ENCODE measurements at places on chromosomes 16 and 17.

DNA sequence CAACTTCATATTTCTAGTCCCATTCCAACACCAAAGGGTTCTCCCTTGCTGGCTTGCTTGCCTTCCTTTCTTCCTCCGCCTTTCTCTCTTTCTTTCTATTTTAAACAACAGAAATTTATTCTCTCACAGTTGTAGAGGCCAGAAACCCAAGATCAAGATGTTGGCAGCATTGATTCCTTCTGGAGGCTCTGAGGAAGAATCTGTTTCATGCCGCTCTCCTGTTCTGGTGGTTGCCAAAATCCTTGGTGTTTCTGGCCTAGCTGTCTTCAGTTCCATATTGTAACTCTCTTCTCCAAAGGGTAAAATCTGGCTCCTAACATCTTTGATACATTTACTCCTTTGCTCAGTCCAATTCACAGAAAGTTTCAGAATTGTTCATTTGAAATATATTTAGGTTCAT, 3.0 kb upstream of the ANKRD40CL start:
- no peak for DNase-seq

DNA sequence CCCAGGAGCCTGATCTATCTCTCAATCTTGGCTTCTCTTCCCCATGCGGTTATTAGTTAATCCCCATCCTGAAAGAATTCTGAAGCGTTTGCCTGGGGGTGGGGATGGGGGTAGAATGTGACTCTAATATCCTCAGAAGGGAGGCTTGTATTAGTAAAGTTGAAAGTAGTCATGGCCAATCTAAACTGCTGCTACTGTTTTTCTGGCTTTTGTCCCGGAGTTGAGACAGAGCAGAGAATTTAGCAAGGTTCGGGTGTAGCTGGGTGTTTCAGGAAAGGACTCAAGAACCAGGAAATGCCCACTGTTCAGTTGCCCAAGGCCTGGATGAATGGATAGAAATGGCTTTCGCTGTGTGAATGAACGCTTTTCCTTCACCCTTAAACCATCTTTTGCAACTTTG, 17.6 kb upstream of the ITGAM start:
- DNase-seq, result no peak

DNA sequence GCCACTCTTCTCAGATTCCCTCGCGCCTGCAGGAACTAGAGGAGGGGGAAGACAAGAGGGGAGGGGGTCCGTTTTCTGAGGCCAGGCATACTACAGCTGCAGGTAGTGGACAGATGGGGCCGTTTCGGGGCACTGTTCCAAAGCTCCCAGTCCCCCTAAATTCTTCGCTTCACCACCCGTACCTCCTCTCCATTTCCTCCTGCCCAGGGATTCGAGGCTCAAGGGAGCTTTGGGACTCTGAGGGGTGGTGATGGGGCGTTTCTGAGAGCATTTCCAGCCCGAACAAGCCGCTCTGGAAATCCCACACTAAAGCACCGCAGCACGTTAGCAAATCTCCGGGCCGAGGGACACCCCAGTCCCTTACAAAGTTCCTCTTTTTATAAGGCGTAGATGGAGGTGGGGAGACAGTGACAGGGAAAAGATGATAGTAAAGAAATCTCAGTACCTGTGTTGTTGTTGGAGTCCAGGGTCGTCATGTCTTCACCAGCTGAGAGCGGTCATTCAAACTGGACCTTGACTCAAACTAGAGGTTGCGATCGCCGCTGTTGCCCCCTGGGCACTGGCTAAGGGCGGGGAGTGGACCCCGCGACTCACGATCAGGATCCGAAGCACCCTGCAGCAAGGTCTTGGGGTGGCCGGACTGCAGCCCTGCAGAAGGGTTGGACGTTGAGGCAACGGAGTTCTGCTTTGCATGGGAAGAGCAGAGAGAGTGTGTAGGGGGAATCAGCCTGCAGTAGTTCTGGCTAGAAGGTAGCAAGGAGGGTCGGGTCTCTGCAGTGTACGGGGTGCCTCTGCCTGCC, 570 bp downstream of the NR1D1 start:
- no peak for DNase-seq

- no peak for DNase-seq
Measured at GRCh38 chr16:73771196-73772064, 525.2 kb upstream of the PSMD7 start.

GRCh38 chr16:51167170-51167895, 16.3 kb upstream of the SALL1 start:
- no peak for DNase-seq

DNA sequence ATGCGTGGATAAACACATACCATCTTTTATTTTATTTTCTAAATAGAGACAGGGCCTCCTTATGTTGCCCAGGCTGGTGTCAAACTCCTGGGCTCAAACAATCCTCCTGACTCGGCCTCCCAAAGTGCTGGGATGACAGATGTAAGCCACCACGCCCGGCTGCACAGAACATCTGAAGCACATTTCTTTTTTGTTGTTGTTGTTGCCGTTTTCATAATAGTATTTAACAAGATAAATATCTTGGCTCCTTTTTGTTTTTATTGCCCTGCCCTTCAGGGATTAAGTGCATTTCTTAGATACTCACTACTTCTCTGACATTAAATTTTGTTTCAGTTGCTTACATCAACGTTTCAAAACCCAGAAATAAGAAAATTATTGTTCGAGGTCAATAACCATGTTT, 37.4 kb downstream of the ANKRD11 start:
- no peak for DNase-seq

GRCh38 chr16:83516931-83517330, 290.8 kb upstream of the HSBP1 start:
- no peak for DNase-seq

DNA sequence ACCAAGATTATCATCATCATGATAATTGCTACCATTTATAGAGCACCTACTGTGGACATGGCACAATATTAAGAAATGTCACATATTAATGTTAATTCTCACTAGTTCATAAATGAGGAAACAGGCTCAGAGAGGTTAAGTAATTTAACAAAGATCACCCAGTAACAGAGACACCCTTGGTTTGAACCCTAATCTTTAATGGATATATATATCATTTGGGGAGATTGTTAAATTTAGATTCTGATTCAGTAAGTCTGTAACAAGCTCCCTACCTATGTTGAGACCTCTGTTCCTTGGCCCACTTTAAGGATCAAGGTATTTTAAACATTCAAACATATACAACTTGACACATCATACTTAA, 804 bp upstream of the TMEM100 start:
- no peak for DNase-seq

DNA sequence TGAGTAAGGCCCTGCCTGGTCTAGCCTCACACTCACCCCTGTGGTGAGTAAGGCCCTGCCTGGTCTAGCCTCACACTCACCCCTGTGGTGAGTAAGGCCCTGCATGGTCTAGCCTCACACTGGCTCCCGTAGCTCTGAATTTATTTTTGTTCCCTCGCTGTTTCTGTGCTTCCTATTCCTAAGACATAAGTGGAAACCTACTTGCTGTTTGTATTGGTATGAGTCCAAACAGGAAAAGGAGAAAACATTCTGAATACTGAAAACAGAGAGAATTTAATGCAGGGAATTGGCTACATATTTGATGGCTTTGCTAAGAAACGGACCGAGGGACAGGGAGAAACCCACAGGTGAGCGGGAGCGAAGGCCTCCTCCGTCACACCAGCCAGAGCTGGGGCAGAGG, 267.8 kb downstream of the FOXL1 start:
- no peak for DNase-seq

DNA sequence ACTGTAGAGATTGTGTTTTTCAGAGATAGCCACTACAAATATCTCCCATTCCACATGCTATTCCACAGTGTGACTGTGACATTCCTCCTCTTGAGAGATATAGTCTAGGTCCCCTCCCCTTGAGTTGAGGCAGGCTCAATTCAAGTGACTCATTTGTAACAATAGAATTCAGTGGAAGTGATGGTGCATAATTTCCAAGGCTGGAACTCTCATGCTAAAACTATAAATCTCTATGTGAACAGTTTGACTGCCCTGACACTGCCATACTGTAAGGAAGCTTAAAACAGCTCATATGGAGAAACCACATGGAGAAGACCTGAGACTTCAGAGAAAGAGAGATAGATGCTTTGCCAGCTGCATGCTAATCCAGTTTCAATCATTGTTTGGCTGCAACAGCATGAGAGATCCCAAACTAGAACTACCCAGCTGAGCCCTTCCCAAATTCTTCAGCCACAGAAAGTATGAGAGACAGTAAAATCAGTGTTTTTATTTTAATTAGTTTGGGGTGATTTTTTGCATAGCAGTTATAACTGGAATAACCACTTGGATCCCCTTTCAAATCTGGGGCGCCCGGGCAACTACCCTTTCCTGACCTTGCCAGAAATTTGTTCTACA, 19.5 kb upstream of the CSNK2A2 start:
- DNase-seq, result no peak

- DNase-seq, result peak; percentile 40
Measured at GRCh38 chr17:7043497-7044198, at the start of gene SLC16A11. Gene SLC16A11, minus strand, starts transcription at chr17:7044092. Its CDS starts 579 bp downstream, at chr17:7043513.

- no peak for DNase-seq
Measured at GRCh38 chr17:12961655-12962054, 56.2 kb downstream of the ELAC2 start.

GRCh38 chr17:15884731-15885130, 60.2 kb upstream of the ADORA2B start:
- DNase-seq, result no peak

DNA sequence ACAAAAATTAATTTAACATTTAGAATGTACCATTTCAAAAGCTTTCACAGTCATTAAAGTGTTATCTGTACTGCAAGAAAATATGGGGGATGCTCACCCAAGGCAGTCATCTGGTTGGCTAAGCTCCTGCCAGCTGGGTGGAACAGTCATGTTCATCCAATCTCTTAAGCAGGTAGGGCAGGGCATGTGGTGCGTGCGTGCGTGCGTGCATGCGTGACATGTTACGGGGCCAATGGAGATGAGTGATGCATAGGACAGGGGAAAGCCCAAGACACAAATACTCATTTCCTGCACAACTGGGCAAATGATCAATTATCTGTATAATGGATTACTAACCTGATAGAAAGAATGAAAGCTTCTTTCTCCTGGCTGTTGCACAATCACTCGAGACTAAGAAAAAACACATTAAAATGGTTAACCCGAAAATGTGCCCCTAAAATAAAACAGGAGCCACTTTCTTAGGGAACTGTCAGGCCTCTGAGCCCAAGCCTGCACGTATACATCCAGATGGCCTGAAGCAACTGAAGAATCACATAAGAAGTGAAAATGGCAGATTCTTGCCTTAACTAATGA, 104.4 kb downstream of the MYO1D start:
- DNase-seq, result no peak

- DNase-seq, result no peak
Measured at GRCh38 chr17:6305613-6306360, 129.1 kb downstream of the AIPL1 start.

DNA sequence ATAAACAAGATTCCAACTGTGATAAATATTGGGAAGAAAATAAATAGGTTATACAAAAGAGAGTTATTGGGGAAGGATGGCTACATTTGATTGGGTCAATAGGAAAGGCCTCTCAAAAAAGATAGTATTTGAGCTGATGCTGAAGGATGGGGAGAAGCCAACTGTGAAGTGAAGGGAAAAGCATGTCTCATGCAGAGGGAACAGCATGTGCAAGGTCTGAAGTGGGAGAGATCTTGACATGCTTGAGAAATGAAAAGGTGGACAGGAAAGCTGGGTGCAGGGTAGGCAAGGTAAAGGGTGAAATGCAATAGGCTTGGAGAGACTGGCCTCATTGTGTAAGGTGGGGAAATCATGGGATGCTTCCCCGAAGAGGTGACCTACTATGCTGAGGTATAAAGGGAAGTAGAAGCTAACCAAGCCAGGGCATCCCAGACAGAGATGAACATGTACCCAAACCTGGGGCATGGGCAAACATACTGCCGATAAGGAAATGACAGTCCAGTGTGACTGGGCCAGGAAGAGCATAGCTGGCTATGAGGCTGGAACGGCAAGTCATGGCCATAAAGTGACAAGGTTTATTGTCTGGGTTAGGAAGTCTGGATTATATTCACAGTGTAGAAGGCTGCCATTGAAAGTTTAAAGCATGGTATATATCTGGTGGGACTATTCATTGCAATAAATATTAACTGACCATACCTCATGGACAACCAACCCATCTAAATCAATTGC, 91.2 kb downstream of the TOX3 start:
- DNase-seq, result no peak

DNA sequence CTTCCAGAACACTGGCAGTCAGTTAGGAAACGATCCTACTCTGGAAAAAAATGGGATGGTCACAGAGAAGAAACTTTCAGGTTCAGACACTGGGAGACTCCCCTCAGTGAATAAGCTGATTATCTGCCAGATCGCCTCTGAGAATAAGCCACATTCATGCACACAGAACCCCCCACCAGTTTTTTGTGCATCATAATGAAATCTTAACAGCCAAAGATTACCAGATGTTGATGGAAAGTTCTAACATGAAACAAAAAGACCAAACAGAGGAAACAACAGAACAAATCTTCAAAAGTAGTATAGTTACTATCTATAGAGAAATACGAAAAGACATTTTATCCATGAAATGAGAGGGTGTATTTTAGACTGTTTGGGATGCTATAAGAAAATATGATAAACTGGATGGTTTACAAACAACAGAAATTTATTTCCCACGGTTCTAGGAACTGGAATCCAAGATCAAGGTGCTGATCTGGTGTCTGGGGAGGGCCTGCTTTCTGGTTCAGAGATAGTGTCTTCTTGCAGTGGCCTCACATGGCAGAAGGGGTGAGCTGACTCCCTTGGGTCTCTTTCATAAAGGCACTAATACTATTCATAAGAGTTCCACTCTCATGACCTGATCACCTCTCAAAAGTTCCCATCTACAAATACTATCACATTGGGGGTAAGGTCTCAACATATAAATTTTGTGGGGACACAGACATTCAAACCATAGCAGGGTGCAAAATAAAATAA, 8.0 kb upstream of the AMZ2 start:
- no peak for DNase-seq

DNA sequence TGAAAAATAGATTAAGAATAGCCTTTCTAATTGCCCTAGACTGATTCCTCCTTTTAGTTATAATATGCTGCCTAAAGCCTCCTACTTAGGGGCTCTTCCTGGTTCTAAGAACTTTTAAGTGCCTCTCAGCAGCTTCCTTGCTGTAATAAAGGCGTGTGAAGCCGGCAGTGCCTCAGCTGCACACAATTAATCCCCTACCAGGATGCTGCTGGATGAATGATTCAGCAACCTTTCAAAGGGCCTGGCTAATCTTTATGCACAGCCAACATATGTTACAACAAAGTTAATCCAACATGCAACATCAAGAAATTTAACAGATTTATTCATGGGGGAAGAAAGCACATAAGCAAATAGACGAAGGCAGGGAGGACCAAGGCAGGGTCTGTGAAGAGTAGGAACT, 145.2 kb downstream of the PMP22 start:
- no peak for DNase-seq

DNA sequence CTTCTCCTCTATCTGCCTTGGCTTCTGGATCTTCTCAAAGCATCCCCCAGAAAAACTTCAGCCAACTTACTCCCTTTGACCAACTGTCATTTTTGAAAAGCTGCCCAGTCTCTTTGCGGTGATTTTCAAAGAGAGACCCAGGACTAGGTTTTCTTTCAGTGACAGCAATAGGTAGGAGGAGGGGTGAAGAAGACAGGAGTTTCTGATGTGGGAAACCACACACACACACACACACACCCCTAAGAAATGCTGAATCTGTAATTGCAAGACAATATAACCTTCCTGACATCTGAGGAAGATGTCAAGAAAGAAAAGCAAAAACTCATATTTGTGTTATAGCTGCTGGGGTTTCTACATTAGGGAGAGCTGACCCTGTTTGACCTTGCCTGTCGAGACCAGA, 5.2 kb downstream of the FAM20A start:
- DNase-seq, result no peak
